DMS 273 treated with DMSO at 0.1 percent for 48 hours (cell line): ENCODE measurements at places on chromosomes 3 and 15.
A peak's percentile ranks its signal among the peaks of the same experiment; 100 is the strongest.

- no peak for DNase-seq
Measured at GRCh38 chr3:125194061-125194848, 18.3 kb downstream of the SLC12A8 start.

DNA sequence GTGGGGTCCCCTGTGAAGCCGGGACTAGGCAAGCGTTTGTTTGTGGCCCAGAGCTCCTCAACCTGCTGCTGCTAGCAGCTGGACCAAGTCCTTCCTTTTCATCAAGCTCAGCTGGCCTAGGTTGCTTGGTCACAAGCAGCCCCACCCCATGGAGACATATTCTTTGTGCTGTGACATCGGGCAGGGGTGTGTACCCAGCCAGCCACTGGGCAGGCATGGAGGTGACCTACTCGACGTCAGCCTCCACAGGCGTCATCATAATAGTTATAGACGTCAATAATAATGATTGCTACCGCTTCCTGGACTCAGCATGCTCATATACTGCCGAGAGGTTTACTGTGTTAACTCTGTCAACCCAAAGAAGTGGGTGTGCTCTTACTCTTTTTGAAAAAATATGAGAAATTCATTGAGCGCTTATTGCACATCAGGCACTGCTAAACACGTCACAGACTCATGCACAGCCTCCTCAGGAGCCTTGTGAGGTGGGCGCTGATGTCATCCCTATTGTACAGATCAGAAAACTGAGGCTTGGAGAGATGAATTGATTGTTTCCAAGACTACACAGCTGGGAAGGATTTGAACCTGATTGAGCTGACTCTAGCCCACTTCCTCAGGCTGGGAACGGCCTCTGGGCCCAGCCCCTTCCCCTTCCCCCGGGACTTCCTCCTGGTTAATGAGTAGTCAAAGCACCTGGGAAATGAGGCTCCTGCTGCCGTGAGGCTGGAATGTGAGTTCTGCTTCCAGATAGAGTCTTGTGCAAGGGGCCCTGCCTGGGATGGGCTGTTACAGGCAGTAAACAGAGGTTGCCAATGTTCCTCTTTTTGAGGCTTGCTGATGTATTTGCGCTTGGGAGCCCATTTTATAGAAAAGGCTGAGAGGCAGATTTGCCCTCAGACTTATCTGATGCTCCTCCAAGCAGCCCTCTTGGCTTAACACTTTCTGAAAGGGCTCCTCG is 16.2 kb downstream of the SLC6A6 start:
- no peak for DNase-seq

- DNase-seq, result no peak
Measured at GRCh38 chr3:194876403-194877095, 190.9 kb downstream of the FAM43A start.

DNA sequence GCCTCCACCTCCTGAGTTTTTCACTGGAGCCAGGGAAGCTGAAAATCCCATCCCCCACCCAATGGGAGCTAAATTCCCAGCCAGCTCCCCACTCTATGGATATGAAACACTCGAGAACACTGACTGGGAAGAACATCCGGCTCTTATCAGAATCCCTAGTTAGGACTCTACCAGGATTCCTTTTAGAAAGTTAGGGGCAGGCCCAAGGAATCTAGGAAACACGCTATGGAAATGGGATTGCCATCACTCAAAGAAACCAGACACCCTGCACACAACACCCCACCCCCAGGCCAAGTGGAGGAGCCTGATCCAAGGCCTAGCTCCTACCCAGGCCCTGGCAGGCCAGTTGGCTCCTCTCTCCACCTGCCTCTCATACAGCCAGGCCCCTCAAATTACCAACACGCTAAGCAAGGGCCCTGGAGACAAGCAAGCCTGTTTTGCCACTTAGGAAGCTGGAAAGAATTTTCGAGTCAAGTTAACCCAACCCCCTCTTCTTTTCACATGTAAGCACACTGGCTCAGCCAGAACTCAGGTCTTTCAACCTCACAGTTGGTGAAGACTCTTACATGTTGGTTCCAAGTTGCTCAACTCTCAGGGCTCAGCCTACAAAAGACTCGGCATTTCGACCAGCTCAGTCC is 75.5 kb downstream of the RBPMS2 start:
- DNase-seq, result peak; percentile 22

- DNase-seq, result no peak
Measured at GRCh38 chr3:133208184-133208583, 170.0 kb downstream of the TMEM108 start.

GRCh38 chr3:176933704-176934103 is 263.6 kb downstream of the TBL1XR1 start:
- no peak for DNase-seq

GRCh38 chr3:107956991-107957900 is 133.6 kb downstream of the CD47 start:
- DNase-seq, result no peak

DNA sequence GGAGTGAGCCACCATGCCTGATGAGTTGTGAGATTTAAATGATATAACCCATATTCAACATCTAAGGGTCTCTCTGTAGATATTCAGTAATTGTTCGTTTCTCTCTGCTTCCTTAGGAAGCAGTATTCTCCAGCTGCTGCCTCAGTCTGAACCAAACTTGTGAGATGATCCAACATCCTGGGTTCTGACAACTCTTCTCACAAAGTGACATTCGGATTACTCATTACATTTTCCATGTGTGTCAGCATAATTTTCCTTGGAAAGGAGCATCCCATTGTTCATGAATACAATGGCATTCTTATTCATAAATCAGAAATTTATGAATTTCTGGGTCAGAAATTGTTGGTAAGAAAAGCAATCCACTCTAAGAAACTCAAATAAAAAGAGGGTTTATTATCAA is 15.0 kb upstream of the SEC22A start:
- DNase-seq, result no peak

GRCh38 chr3:194198938-194199337 is 63.0 kb downstream of the HES1 start:
- no peak for DNase-seq

- DNase-seq, result no peak
Measured at GRCh38 chr15:53218666-53219580, 428.8 kb upstream of the ONECUT1 start.

DNA sequence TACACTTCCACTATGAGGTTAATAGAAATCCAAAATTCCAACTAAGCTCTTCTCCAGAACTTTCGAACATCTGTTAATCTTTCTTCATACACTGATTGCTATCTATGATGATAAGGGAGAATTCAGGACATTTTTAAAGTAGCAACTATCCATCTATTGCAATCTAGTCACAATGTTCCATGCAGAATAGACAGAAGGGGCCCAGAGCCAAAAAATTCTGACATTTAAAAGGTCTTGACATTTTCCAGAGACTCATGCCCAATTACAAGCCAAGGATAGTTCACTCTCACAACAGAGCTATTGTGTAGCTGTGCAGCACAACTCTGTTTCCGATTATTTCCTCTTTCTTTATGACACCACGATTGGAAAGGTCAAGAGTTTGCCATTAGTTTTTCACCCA is 999.7 kb upstream of the ALCAM start:
- DNase-seq, result no peak

DNA sequence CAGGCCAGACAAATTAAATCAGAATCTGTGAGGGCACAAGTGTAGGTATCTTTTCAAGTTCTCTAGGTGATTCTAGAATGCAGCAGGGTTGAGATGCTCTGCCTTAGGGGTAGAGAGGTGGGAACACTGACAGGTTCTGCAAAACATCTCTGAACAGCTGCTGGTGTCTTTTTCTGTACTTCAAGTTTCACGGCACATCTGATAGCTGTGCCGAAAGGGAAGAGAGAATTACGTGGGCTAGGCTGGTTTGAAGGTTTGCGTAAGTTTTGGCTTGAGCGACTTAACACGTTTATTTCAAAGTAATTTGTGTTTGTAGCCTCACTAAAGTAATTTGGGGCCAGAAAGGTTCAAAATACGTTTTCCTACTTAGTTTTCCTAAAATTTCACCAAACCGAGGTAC is 22.5 kb downstream of the PXK start:
- no peak for DNase-seq

DNA sequence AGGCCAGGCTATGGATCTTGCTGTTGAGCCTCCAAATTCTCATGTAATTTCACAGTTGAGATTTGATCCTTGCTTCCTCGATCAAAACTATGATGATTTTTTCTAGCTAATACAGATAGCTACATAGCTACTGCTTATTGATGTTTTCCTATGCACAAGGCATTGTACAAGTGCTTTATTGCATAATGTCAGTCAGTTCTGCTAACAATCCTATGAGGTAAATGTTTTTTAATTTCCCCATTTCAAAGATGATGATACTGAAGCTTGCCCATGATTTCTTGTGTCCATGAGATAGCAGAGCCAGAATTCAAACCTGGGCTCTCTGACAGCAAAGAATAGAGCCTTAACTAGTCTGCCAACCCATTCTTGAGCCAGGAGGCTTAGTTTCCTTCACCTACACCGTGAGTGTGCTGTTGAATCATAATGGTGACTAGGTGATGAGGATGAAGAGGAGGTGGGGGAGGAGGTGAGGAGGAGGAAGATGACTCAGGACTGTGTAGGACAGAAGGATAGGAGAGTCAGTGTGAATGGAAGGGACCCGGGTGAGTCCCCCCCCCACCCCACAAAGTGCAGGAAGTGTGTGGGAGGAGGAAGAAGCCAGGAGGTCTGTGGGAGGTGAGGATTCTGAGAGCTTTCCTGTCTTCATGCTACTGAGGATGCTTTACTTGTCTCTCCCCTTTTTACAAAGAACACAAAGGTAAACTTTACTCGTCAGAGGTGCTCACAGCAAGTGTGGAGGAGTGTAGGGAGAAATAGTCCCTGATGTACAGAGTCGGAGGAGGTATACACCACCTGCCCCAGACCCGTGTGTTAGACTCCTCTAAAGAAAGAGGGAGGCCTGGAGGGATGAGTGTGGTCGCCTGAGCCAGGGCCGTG is 3.6 kb downstream of the TAGLN3 start:
- no peak for DNase-seq

DNA sequence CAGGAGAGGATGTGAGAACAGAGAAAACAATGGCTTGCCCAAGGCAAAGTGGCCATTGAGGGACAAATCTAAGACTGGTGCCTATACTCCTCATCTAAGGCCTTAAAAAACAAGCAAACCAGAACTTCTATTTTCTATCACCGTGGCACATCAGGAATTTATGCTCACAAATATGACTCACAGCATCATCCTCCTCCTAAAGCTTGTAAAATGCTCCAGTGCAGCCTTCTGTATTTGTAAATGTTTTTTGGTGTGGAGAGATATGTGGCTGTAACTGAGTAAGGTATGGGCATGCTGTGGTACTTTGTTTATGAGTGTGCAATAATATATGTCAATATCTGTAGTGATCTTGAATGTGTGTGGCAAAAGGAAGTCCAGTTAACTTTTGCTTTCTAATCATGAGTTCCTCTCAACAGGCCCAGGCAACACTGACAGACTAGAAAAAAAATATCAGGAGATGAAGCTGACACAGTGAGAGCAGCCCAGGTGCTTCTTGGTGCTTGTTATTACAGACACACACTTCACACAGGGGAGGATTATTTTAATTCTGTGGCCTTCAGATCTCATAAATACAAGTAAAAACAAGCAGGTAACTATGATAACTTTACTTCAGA is 60.3 kb downstream of the CTNNB1 start:
- DNase-seq, result no peak

GRCh38 chr3:80241791-80242190 is 474.0 kb upstream of the ROBO1 start:
- no peak for DNase-seq

DNA sequence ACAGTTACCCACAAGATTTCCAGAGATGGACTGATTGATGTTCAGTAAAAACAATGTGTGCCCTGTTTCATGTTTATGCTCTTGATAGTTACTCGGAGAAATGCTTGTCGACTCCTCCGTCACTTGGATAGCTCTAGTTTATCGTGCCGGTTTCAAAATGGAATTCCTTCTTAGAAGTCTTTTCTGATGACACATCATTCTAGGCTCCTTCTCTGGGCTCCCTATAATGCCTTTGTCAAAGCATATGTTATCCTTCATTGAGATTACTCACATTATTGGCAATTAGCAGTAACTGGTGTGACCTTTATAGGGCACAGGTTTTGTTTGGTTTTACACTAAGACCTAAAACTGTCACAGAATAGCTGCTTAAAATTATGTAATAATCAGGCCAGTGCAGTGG is 201.8 kb downstream of the CNTN6 start:
- DNase-seq, result no peak

DNA sequence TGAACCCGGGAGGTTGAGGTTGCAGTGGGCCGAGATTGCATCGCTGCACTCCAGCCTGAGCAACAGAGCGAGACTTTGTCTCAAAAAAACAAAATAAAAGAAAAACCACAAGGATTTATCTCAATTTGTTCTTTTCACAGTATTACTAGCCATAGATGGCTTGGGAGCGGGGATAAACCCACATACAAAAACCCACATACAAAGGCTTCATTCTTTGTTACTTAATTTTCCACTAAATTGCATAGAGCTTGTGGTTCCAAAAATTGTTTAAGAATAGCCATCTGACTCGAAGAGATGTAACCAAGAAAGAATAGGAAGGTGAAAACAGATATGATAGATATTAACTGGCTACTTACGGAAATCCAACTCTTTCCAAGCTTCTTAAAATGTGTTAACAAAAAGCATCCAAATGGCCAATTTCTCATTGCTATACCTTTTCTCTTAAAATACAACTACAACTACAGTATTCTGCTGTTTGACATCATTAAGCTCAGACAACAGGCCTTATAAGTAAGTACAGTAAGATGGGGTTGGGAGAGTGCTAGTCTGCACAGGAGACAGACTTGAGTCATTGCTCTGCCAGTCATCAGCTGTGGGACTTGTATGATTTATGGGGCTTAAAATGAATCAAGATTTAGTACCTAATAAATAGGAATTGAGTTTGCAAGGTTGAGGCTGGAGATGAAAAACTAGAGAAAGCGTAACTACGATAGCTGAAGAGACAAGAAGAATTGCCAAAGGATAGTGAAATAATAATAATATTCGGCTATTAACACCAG is 96.6 kb upstream of the PLXND1 start:
- no peak for DNase-seq

- DNase-seq, result no peak
Measured at GRCh38 chr3:123733805-123734526, 149.1 kb upstream of the HACD2 start.

DNA sequence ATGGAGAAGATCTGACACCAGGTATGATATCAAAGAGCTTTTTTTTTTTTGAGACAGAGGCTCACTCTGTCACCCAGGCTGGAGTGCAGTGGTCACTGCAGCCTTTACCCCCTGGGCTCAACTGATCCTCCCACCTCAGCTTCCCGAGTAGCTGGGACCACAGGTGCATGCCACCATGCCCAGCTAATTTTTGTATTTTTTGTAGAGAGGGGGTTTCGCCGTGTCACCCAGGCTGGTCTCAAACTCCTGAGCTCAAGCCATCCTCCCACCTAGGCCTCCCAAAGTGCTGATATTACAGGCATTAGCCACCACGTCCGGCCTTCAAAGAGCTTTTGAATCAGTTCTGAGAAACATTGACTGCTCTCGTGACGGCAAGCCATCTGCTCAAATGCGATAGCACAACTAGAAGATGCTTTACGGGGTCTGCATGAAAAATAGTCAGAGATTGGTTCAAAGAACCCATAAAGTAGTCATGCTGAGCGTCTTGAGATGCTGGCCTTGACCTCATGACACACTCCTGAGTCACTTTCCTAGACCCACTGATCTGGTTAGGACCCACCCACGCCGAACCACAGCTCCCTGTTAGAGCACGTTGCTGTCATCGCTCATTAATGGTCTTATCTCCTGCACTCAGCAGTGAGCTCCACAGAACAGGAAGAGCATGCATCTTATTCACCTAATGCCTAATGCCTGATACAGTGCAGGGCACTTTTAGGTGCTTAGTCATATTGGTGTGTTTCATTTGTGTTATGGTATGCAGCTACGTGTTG is 57.0 kb upstream of the NR2F2 start:
- no peak for DNase-seq
